CD4-positive, alpha-beta T cell treated with Interleukin-17A for 4 hours (primary cell): ENCODE measurements at places on chromosomes 7 and 10.

GRCh38 chr10:131902211-131902610, 1.4 kb downstream of the PPP2R2D start:
- DNase-seq = no peak

DNA sequence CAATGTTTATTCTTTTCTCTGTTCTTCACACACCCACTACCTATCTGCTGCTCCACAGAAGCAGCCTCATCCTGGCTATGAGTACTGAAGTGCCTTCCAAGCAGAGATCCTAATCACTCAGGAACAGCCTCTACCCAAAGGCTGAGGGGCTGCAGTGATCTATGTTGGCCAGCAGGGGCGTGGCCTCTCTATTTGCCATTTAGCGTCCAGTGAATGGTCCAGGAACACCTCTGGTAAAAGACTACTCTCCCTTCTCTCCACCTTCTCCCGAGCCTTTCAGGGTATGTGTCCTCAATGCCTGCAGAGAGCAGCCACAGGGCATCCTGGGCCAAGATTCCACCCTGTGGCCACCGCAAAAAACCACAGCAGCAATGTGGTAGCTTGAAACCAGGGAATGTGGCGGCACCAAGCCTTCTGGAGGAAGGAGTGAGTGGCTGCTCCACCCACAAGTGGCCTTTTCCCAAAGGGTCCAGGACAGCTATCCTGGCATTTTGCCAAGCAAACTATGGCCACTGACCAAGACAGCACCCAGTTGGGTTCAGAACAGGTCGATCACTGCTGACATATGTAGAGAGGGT, 70.9 kb downstream of the SYPL1 start:
- DNase-seq = peak; percentile 57

DNA sequence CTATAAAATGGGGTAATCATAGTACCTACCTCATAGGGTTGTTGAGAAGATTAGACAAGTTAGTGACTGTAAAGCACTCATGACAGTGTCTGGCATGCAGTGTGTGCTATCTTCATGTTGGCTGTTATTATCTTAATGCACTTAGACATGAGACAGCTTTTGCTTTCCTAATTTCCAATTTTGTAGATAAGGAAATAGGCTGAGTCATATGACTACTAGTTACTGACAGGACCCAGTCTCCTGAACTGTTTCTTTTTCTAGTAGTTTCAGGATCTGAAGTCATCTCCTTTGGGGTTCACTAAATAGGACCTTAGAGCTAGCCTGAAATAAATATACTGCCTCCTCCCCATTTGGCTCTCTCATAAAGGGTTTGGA, 74.2 kb downstream of the SNX10 start:
- DNase-seq = no peak

DNA sequence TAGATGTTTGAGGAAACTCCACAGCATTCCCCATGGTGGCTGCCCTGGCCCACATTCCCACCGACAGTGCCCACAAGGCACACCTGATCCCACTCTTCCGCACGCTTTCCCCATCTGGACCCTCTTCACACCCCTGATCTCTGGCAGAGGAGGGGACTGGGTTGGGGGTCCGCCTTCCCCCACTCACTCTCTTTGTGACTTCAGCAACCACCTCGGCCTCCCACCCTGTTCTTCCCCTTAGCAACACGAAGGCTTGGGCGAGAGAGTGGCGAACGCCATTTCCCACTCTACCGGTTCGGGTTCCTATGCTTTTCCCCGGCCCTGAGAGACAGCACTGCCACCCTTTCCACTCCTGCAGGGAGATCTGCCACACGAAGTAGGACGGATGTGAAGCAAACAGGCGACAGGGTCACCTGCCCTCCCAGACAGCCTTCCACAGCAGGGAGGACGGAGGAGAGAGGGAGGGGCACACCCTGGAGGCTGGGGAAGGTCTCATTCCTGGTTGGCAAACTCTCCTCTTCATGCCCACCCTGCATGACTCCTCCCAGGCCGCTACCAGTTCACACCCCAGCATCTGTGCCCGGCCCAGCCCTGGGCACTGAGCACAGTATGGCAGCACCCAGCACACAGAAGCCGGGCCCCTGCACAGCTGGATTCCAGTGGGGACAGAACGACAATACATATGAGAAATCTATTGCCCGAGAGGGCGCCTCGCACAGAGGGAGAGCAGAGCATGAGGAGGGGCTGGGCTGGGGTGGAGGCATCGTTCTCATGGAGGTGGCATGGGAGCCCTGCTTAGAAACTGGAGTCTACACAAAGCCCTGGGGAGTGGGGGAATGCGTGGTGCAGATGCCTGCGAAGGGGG, 93.5 kb downstream of the PAXIP1 start:
- DNase-seq = no peak

- no peak for DNase-seq
Measured at GRCh38 chr7:106795877-106796231, 69.2 kb upstream of the PIK3CG start.
